ENCODE measurements at places on chromosomes 7 and 10.
A peak's percentile ranks its signal among the peaks of the same experiment; 100 is the strongest.

DNA sequence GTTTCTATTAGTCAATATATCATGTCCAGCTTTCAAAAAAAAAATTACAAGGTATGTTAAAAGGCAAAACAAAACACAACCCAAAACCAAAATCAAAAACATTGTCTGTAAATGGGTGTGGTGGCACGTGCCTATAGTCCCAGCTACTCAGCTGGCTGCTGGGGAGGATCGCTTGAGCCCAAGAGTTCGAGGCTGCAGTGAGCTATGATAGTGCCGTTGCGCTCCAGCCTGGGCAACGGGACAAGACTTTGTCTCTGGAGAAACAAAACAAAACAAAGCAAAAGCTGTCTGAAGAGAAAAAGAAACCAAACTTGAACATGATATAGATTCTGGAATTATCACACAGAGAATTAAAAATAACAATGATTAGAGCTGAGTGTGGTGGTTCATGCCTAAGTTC, 10.3 kb upstream of the CPA5 start:
- no peak for DNase-seq

GRCh38 chr10:117352724-117353123, 22.5 kb downstream of the PDZD8 start:
- no peak for DNase-seq

GRCh38 chr10:110531687-110532086, 34.0 kb downstream of the DUSP5 start:
- DNase-seq, result no peak

GRCh38 chr7:130275826-130276297, 9.2 kb downstream of the CPA2 start:
- DNase-seq, result no peak

DNA sequence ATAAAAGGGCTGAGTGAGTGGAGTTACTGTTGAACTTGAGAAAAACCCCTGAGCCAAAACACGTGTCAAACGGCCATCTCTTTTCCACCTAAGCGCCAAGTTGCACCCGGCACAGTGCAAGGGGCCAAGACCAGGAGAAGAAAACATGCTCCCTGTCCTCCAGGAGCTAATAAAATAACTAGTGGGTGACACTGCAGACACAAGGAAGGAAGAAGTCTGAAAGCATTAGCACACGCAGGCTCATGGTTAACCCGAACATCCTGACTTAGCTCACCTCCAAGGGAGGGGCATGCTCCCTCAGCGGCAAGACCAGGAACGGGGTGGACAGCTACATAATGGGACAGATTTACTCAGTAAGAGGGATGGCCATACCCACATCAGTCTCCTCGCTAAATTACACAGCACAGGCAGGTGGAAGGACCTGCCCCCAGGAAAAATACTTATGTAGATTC, 65.0 kb downstream of the PIP4K2A start:
- no peak for DNase-seq

- DNase-seq, result no peak
These were observed 122.6 kb downstream of the FAM107B start for GRCh38 chr10:14652067-14652466.

GRCh38 chr10:947051-947450, 15.5 kb upstream of the LARP4B start:
- DNase-seq, result no peak

- DNase-seq, result no peak
These were observed 48.8 kb downstream of the RALA start for GRCh38 chr7:39672176-39672575.

- peak; percentile 91 for DNase-seq
These were observed 87.6 kb upstream of the NEBL start for GRCh38 chr10:20984662-20985061.

GRCh38 chr10:93566435-93567276, at the start of gene FFAR4:
Gene FFAR4 (plus strand): TSS chr10:93566665. CDS start chr10:93566721, 56 bp downstream.
- peak; percentile 87 for DNase-seq

DNA sequence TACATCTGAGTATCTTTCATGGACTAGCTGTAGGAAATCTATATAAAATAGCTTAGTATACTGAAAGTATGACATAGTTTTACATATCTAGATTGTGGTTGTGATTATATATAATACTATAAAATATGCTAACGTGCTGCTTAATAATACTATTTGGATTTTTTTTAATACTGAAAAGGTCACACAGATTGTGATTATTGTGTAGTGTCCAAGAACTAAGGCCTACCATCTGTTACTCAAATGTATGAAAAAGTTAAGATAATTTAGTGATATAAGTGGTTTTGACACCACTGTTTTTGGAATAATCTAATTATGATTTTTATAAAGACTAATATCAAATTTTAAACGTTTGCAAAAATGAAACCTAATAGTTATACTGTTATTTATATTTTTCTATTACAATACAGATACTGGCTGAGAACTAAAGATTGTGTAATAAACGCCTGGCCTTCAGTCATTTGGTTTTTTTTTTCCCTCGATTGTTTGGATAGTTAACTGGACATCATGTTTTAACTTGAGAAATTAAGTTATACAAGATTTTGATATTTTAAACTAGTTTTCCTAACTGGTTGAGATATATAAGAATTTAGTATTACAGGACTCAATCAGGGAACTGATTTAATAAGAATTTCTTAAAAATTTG, 12.6 kb downstream of the PTEN start:
- DNase-seq, result no peak

DNA sequence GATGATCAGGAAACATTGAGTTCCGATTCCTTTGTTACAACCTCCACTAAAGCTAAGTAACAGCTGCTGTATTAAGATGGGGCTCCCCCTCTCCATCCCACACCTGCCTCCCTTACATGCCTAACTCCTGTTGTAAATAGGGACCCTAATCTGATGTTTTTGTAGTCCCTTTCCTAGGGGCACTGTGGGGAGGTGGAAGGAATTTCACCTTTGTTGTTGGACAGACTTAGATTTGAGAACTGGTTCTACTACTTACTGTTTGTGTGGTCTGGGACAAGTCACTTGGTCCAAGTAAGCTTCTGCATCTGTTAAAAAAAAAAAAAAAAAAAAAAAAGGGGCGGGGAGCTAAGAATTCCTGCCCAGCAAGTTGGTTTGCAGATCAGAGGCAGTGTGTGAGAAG, 42.6 kb downstream of the KIAA1217 start:
- no peak for DNase-seq

GRCh38 chr10:132866601-132867381, 75.6 kb downstream of the CFAP46 start:
- DNase-seq, result no peak

- DNase-seq, result no peak
These were observed 461 bp upstream of the WIPF3 start for GRCh38 chr7:29805886-29806207.

GRCh38 chr7:131236318-131236672, 91.4 kb upstream of the MKLN1 start:
- DNase-seq, result no peak

Measured in NCI-H146 (cell line).